8988T (cell line): ENCODE measurements at places on chromosomes 5 and 9.

DNA sequence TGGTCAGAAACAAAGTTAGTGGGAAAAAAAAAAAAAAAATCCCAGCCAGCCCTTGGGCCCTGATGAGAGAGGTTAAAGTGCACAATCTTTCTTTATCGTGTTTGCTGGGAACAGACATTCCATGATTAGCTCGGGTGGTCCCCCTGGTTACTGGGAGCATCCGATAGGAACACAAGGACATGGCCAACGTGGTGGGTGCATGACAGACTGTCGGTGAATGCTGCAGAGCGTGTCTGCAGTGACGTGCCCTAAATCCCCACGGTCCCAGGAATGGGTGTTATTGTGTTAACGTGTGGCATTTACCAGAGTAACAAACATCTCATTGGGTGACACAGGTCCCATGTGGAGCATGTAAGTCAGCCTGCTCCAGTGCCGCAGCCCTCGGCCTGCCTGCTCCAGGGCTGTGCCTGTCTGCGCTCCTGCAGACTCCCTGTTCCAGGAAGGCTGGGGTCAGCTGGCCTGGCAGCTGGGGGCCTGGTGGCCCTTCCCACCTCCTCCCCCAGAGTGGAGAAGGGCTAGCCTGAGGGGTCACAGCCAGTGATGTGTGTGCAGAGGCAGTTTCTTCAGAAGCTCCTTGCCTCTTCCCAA, 34.3 kb upstream of the TBC1D2 start:
- DNase-seq: no peak

- DNase-seq: no peak
These were observed 26.8 kb downstream of the JADE2 start for GRCh38 chr5:134552301-134552700.

DNA sequence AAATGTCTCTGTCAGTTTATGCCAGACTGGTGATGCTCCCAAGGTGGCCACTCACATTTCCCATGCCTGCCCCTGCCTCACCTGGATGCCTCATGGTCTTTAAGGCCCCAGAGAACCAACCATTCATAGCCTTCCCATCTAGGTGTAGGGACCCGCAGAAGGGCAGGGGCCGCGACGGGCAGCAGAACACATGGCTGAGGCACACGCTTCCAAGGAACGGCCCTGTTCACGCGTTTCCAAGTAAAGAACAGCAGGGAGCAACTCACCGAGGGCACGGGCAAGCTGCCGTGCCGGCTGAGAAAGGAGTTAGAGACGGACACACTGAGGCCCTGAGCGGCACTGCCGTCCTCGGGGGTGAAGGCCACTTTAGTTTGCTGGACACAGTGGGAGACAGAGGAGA, 73.5 kb downstream of the PRRT1B start:
- DNase-seq: no peak

DNA sequence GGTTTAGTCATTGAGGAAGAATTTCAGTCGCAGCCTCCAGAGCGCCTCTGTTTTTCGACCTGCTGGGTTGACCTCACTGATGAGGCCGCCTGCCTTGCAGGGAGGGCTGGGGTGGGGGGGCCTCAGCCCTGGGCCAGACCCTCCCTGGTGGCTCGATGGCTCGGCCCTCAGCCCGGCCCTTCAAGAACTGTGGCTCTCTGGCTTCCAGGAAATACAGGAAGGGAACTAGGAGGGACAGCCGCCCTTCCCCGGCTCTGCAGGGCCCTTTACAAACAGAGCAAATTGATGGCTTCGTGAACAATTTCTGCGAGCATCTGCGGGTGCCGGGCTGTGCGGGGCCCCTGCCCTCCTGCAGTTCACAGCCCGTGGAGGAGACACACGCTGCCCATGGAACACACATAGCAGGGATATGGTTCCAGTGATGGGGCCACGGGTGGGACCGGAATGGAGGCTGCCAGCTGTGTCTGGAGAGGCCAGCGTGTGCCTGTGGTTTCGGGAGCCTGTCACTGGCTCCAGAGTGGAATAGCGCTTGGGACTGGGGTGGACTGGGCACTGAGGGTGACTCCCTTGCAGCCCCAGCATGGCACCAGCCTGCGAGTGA, 39.6 kb downstream of the COL5A1 start:
- DNase-seq: no peak

DNA sequence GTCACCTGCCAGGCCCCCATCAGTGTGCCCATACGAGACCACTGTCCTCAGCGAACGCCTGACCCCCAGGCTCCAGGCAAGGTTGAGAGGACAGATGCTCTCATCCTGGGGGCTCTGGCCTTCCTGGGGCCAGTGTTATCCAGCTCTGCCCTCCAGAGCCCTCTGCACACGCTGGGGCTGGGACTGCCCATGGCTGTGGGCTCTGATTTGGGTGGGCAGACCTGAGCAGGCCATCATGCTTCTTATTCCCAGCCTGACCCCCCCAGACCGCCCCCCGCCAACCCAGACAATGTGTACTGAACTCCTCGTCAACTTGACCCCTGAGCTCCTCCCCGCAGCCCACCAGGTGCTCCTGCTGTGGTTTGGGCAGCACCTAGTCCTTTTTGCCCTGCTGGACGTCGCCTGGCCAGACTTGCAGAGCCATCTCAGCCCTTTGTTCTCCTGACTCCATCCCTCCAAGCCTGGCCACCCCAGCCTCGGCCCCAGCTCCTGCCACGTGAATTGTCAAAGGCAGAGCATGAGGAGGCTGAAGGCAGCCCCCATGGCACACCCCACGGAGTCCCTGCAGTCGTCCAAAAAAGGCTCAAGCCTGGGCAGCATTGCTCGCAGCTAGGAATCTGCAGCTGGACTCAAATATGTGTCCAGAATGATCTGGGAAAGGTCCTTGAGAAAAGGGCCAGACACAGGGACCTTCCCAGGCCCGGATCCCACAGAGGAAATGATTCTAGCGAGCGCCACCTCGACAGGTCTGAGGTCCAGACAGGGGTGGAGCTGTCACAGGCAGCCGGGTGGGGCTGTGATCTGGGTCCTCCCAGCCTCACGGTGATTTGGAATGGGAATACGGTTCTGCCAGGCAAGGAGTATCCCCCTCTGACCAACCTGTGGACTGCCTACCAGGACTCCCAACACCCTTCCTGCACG, 87.0 kb downstream of the ADAMTS2 start:
- DNase-seq: no peak
